ENCODE measurements at places on chromosomes 2 and 18. TPM values are rescaled to one million over a fixed set of nuclear protein-coding genes. Genes with fewer than 3 reads are reported as not detected.

SERPINB4 gene
- total RNA-seq, result not detected

ZAP70 gene
- 3.1 TPM for total RNA-seq

CFC1 gene
- total RNA-seq, result not detected

TWSG1 gene
- total RNA-seq, result 30.3 TPM

All from skeletal muscle tissue (tissue), 5 donors.